ENCODE measurements at places on chromosomes 3 and 15.
A peak's percentile ranks its signal among the peaks of the same experiment; 100 is the strongest.

DNA sequence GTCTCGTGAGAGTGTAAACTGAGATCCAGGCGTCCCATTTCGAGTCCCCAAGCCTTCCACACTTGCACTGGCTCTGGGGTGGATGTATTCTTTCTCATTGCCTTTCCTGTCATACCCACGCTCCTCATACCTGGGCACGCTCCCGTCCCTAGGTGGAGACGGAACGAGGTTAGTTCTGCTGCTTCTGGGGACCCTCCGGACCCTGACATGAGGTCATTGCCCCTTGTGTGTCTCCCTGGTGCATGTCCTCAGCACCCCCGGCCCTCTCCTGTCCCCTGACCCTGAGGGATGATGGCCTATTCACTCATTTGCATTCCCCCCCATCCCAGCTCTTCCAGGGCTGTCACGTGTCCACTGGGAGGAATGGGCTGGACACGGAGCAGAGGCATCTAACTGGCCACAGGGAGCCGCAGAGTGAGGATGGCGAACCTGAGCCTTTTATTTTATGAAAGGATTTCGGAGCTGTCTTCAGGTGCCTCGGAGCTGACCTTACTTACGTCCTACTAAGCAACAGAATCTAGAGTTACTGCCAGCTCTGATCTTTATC lies 8.2 kb downstream of the NIPA1 start:
- DNase-seq = no peak

- DNase-seq = no peak
Measured at GRCh38 chr3:23999012-23999641, 54.0 kb downstream of the NR1D2 start.

GRCh38 chr3:150699068-150699639 lies 4.6 kb downstream of the ERICH6 start:
- DNase-seq = peak; percentile 22

DNA sequence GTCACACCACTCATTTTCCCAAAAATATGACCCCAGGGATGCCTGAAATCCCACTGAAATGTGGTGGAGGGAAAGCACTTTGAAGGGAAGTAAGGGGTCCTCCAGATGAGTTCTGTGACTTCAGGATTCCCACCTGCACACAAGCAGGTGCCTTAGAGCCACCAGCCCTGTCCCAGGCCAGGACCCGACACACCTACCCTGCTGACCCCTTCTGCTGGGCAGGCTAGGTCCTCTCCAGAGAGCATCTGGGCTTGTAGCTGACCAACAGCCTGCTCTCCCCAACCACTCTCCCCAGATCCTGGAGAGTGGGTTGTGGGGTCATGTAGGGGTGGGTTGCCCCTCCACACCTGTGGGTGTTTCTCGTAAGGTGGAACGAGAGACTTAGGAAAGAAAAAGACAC lies 14.9 kb upstream of the CILP start:
- no peak for DNase-seq

GRCh38 chr15:85667491-85668424 lies 127.0 kb downstream of the KLHL25 start:
- DNase-seq = peak; percentile 99

DNA sequence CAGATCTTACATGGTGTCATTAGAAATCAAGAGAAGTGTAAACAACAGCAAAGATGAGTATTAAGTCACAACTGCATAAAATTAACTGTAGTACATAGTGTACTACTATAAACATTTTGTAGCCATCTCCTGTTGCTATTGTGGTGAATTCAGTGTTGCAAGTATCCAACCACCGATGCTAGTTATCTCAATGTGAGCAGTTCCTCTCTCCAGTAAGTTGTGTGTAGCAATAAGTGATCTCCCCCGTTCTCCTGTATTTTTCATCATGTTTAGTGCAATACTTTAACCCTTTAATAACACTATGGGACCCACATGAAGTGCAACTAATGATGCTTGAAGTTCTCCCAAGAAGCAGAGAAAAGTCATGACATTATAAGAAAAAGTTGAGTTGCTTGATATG lies 264.7 kb upstream of the KCNH8 start:
- no peak for DNase-seq

GRCh38 chr3:34881026-34881425 lies 758.3 kb upstream of the ARPP21 start:
- DNase-seq = peak; percentile 0

DNA sequence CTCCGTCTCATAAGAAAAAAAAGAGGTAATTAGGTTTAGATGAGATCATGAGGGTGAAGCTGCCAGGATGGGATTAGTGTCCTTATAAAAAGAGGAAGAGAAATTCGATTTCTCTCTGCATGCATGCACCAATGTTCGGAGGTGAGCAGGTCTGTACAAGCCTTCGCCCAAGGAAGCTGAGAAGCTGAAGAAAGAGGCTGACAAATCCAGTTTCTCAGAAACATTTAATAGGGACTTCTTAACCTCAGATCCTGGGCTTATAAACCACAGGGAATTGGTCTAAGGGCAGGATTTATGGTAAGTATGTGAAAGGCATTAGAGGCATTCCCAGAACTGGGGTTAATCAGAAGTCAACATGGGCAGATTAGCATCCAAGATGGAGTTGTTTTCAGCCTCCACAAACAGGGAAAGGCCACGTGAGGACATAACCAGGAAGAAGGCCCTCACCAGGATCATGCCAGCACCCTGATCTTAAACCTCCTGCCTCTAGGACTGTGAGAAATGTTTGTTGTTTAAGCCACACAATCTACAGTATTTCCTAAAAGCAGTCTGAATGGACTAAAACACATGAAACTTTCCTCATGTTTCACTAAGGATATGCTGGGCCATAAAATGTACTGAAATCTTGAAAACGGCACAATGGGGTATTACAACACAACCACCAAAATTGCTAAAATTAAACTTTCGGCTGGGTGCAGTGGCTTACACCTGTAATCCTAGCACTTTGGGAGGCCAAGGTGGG lies 11.3 kb downstream of the SHISA5 start:
- peak; percentile 65 for DNase-seq

GRCh38 chr15:58019503-58020376 lies 45.8 kb downstream of the ALDH1A2 start:
- DNase-seq = peak; percentile 32

DNA sequence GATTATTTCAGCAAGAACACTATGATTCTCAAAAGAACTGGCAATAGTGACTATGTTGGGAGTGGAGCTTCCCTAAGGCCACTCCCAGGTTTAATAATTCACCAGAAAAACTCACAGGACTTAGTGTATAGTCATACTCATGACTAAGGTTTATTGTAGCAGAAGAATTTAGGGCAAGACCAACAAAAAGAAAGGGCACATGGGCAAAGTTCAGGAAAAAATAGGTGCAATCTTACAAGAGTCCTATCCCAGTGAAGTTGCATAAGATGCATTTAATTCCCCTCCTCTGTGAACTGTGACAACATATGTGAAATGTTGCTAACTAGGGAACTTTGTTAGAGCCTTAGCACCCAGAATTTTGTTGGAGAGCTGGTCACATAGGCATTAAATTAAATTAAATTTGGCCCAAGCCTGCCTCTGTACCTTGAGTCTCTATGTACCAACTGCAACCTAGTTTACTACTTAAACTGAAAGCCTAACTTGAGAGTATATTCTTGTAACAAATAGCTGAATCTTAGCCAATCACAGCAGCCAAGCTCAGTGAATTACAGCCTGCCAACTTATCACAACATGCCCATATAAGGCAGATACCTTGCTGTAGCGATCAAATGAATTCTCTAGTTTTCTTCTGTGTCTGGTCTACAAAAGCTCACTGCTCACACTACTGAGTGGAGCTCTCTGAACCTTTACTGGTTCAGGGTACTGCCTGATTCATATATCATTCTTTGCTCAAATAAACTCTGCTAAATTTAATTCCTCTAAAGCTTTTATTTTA lies 386.2 kb upstream of the ARHGEF26 start:
- peak; percentile 9 for DNase-seq

GRCh38 chr3:195559723-195560409 lies 16.7 kb upstream of the PPP1R2 start:
- no peak for DNase-seq

DNA sequence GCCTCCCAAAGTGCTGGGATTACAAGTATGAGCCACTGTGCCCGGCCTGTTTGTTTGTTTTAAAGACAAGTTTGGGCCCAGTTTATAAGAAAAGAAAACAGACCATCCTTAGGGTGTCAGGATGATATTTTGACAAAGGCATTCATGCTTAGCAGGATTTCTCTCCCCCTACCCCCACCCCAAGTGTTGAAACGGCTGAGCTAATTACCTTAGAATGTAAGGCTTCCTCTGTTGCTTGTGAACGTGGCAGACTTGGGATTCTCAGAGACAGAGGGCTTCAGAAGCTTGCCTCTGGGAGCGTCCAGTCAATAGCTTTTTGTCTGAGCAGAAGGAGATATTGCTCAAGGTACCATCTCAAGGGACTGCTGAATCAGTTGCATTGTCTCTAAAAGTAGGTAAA lies 24.0 kb downstream of the FLNB start:
- peak; percentile 61 for DNase-seq

- DNase-seq = no peak
Measured at GRCh38 chr3:65351753-65352152, 664.0 kb upstream of the ADAMTS9 start.

DNA sequence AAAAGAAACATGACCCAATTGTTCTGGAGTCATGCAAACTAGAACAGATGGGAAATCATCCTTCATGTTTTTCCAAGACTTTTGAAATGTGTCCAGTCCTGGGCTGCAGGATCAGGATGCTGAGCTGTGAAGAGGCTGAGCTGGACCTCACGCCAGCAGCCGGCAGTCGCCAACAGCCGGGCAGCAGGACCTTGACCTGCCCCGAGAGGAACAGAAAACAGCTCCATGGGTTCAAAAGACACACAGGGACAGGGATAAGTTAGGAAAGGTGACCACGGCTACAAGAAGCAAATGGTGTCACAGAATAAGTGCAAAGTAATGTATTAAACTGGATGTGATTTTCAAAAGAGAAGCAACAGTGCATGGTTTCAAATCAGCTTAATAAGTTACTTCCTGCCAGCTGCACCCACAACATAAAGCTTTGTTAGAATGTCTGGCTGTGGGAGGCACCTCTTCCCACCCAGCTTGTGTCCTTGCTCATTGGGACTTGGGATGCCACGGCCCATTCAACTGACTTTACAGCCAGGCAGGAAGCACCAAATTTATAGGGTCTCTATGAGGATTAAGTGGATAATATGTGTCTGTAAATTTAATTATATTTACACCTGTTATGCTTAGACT lies 266.4 kb downstream of the GABRG3 start:
- no peak for DNase-seq

DNA sequence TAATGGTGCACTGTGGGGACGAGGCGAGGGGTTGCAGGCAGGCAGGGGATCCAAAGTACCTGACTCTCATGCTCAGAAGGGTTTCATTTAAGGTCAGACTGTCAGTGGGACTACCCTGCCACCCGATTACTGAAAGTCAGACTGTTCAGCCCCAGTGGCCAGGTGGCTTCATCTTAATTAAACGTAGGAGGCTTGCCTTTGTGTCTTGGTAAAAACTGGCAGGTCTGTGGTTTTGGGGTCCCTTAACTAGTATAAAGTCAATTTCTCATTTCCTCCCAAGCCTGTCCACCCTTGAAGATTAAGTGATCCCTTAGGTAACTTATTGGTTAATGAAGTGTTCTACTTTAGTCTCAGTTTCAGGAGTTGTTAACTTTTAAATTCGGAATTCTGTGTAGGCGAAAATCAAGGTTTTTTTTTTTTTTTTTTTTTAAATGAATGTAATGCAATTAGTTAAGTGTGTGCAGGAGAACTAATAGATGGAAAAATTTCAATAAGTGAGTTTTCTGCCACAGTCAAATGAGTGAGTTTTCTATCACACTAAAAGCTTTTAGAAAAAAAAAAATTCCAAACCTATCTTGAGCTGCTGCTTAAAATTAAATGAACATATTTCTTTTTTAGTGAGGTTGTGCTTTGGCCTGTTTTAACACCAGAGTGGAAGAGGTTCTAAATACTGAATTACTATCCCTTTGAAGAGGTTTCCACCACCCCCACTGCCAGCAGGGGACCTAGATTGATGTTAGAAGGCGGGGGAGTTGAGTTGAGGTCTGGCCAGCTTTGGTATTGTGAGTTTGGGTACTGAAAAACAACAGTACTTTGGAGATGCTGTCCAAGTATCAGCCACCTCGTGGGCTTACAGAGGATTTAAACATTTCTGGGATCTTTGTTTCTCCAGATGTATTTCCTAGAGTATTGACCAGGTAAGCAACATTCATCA lies 15.2 kb downstream of the ITPR1 start:
- DNase-seq = no peak

- no peak for DNase-seq
Measured at GRCh38 chr15:37793851-37794250, 140.6 kb upstream of the TMCO5A start.

DNA sequence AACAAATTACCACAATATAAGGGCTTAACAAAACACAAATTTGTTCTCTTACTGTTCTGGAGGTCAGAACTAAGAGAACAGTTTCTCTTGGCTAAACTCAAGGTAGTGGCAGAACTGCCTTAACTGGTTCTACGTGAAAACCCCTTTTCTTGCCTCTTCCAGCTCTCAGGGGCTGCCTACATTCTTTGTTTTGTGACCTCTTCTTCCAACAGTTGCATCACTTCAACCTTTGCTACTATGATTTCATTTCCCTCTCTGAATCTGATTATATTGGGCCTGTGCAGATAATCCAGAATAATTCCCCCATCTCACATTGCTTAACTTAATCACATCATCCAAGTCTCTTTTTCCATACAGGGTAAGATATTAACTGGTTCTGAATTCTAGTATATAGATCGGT lies 624.6 kb downstream of the ZPLD1 start:
- DNase-seq = no peak

- no peak for DNase-seq
Measured at GRCh38 chr15:98802187-98802586, 153.8 kb downstream of the IGF1R start.

GRCh38 chr15:73647259-73648013 lies 14.2 kb upstream of the NPTN start:
- no peak for DNase-seq
